ENCODE measurements at places on chromosomes 3 and 15.

DNA sequence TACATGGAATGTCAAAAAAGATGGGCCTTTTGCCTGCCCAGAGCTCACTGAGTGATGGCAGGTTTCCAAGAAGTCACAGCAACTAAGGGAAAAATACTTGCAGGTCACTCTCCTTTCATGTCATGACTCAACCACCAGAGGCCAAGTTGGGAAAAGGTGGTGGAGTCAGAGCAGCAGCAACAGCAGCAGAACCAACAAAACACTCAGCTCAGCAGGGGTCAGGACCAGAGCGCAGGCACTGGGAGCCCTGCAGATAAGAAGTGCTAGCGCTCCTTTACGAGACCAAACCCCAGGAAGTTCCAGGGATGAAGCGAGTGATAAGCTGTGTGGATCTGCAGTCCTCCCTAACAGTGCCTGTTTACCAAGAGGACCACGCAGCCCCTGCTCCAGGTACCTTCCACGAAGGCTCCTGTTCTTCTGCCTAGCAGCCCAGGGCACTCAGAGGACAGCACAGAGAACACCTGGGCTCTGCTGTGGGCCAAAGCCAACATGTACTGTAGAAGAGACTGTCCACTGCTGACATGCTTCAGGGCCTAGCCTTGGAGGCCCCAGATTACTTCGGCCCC, 26.0 kb downstream of the POC1A start:
- no peaks in the 10 kb centered on the region for H3K4me1 ChIP-seq
- H3K27me3 ChIP-seq = peaks cover 9% of the 10 kb centered on the region
- H3K36me3 ChIP-seq = no peaks in the 10 kb centered on the region
- H3K27ac ChIP-seq = no peak overlapping the region

DNA sequence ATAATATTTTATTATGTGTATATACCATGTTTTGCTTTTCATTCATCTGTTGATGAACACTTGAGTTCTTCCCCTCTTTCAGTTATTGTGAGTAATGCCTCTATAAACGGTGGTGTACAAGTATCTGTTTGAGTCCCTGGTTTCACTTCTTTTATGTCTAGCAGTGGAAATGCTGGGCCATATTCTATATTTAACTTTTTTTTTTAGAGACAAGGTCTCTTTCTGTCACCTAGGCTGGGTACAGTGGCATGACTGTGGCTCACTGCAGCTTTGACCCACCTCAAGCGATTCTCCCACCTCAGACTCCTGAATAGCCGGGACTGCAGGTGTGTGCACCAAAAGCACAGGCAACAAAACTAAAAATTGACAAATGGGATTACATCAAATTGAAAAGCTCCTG, 19.9 kb downstream of the GOLM2 start:
- no peaks in the 10 kb centered on the region for H3K36me3 ChIP-seq
- no peak for DNase-seq
- H3K4me3 ChIP-seq = no peak overlapping the region
- H3K27me3 ChIP-seq = peaks cover 2% of the 10 kb centered on the region
- H3K27ac ChIP-seq = no peak overlapping the region

DNA sequence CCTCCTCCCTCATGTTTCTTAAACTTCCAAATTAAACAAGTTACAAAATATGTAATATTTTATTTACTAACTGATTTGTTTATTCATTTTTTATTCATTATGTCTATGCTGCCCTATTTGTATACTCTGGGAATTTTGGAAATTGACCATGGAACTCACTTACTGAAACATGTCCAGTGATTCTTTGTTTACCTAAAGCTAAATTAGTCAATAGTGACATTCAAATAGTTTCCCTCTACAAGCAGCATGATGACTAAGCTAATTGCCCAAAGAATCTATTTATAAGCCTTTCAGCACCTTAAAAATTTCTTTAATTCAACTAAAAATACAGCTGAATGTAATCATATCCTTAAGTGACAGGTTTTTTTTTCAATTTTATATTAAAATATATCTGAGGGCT, 437.7 kb downstream of the SI start:
- no peak for DNase-seq
- H3K27me3 ChIP-seq = no peaks in the 10 kb centered on the region
- H3K27ac ChIP-seq = no peak overlapping the region
- no peak overlapping the region for H3K4me3 ChIP-seq
- H3K36me3 ChIP-seq = no peaks in the 10 kb centered on the region

GRCh38 chr3:102299125-102299877, 135.5 kb upstream of the ZPLD1 start:
- no peak for DNase-seq
- H3K27me3 ChIP-seq = no peaks in the 10 kb centered on the region
- H3K4me3 ChIP-seq = no peak overlapping the region

GRCh38 chr15:68389041-68389930, 42.7 kb downstream of the ITGA11 start:
- no peak overlapping the region for H3K4me3 ChIP-seq
- H3K27me3 ChIP-seq = peaks cover 5% of the 10 kb centered on the region
- no peaks in the 10 kb centered on the region for H3K36me3 ChIP-seq
- DNase-seq = no peak

DNA sequence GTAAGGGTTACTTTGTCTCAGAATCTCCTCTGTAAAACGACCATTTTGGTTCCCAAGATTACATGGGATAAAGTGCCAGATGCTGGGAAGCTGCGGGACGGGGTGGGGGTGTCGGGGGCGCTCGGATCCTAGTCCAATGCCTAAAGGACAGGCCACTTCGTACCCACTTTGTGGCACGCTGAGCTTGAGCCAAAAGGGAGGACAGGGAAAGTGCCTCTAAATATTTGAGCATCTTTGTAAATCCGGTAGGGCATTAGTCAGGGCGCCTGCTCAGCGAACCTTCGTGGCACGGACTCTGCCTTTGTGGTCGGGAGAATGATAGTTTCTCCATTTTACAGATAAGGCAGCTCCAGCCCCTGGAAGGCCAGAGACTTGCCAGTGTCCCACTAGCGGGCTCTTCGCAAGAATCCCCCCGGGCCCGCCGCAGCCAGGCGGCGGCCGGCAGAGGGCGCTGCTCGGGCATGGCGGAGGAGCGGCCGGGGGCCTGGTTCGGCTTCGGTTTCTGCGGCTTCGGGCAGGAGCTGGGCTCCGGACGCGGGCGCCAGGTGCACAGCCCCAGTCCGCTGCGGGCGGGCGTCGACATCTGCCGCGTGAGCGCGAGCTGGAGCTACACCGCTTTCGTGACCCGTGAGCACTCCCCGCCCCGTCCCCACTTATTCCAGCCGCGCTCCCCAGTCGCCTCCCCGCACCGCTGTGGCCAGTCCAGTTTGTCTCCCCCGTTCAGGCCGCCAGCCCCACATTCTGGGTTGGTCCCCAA, 1.8 kb downstream of the RCCD1 start:
- H3K36me3 ChIP-seq = no peaks in the 10 kb centered on the region
- H3K4me3 ChIP-seq = peak overlapping the region; percentile 71
- H3K27me3 ChIP-seq = peaks cover 14% of the 10 kb centered on the region

GRCh38 chr3:25904206-25904605, 114.3 kb downstream of the OXSM start:
- H3K27ac ChIP-seq = peak overlapping the region; percentile 82
- H3K27me3 ChIP-seq = no peaks in the 10 kb centered on the region
- peaks cover 11% of the 10 kb centered on the region for H3K4me1 ChIP-seq
- no peak for DNase-seq
- no peaks in the 10 kb centered on the region for H3K36me3 ChIP-seq
- no peak overlapping the region for H3K4me3 ChIP-seq

- H3K27me3 ChIP-seq = peaks cover 5% of the 10 kb centered on the region
- H3K4me1 ChIP-seq = no peaks in the 10 kb centered on the region
- DNase-seq = no peak
- H3K27ac ChIP-seq = no peak overlapping the region
- H3K4me3 ChIP-seq = no peak overlapping the region
Measured at GRCh38 chr3:171230865-171231264, 204.3 kb upstream of the SLC2A2 start.

GRCh38 chr3:107644631-107645030, 121.9 kb downstream of the BBX start:
- H3K27ac ChIP-seq = no peak overlapping the region
- no peak for DNase-seq
- H3K4me1 ChIP-seq = peaks cover 20% of the 10 kb centered on the region

DNA sequence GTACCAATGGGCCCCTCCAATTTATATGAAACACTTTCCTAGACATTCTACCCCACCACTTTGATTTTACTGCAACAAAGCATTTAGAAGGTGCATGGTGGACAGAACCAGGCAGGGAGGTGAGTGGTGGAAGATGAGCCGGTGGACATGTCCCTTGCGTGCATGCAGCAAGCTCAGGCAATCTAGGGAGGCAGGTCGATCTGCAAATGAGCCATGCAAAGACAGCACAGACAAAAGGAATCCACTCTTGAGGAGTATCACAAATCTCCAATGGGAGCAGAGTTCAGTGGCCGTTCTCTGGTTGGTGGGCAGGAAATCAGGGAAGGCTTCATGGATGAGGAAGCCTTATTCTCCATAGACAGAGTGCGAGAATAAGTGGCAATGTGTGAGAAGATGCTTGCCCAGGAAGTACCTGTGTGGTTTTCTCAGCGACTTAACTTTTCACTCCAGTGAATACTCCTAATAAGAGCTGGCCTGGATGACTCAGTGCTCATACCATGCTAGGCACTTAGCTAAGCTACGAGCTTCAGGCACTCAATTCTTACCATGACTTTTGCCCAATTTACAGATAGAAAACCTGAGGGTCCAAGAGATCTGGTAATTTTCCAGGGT, 152.5 kb downstream of the FOXP1 start:
- no peak overlapping the region for H3K27ac ChIP-seq
- H3K4me1 ChIP-seq = peaks cover 10% of the 10 kb centered on the region
- no peak overlapping the region for H3K4me3 ChIP-seq
- H3K36me3 ChIP-seq = peaks cover 17% of the 10 kb centered on the region

DNA sequence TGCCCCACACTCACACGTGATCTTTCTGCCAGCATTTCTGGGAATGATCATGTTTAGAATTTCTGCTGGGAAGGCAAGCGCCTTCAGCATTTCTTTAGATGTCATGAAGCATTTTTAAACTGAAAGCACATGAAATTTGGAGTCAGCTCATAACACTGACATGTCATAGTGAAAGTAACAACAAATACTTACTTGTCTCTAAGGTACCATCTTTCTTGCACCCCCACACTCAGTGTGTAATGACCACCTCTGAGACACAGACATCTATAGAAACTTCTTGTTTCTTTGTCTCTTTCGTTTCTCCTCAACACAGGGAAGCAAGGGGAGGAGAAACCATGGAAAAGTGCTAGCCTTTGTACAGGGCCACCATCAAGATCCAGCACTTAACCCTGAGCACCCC, 171.7 kb downstream of the RORA start:
- no peaks in the 10 kb centered on the region for H3K27me3 ChIP-seq

DNA sequence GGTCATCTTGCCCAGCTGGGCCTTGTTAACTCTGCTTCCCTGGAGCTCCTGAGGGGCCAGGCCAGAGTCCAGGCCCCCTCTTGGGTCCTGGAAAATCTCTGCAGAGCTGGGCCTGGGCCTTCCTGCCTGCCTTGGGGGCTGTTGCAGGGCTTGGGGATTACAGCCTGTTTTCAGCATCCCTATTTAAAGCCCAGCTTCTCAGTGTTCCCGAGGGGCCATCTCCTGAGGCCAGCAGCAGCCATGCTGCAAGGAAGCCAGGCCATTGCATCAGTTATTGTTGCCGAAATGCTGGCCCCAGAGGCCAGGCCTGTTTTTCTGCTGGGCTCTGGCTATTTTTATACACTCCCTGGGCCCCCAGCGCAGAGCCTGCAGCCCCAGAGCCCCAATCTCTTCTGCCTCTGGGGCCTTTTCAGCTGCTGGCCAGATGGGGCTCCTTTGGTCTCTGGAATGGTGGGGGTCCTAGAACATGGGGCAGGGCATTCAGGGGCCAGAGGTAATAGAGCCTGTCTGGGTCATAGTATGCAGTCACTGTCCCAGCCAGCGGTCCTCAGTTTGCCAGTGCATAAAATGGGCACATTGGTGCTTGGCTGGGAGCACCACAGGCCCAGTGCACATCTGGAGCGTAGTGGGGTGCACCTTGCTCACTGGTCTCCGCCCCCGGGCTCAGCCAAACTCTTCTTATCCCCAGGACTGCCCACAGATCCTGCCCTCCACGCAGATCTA, 28.5 kb downstream of the PLXNA1 start:
- H3K27ac ChIP-seq = peak overlapping the region; percentile 68
- H3K4me1 ChIP-seq = peaks cover 17% of the 10 kb centered on the region
- peaks cover 10% of the 10 kb centered on the region for H3K27me3 ChIP-seq
- peak; percentile 77 for DNase-seq
- no peaks in the 10 kb centered on the region for H3K36me3 ChIP-seq

DNA sequence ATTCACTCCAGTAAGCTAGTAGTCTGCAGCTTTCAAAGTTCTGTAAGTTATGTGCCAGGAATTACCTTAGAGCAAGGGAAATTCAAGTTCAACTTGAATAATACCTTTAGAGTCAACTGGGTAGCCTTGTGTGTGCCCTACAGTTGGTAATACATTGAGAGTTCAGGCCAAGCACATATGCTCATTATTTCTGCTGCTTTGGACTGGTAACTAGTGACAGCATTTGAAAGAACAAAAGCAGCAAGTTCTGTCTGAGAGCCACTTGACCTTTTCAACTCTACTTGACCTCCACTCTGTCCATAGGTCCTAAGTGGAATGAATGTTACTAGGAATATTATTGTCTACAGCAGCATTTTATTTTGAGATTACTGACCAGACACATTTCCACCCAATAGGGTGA, 723.5 kb downstream of the NLGN1 start:
- no peak for DNase-seq
- H3K27ac ChIP-seq = no peak overlapping the region
- no peaks in the 10 kb centered on the region for H3K27me3 ChIP-seq
- H3K4me3 ChIP-seq = no peak overlapping the region
- H3K4me1 ChIP-seq = no peaks in the 10 kb centered on the region

DNA sequence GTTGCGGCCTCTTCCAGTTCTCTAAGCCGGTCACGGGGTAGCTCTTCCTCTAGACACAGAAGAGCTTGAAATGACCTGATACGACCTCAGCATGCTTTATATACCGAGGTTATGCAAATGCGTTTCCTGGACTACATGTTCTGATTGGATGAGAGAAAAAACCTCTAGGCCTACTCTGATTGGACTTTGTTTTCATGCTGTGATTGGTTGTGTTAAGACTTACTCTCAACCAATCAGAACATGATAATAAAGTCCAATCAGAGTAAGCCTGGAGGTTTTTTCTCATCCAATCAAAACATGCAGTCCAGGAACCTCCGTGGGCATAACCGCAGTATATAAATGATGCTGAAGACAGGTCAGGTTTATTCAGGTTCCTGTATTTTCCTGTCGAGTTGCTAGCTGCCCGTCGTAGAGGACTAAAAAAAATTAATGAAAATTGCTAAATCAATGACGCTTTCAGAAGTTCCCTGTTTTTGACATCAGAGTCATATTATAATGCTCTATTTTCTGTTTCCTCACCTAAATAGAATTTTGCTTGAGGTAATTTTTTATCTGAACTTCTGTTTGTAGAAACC, 177.4 kb downstream of the POTEB3 start:
- no peak for DNase-seq
- no peak overlapping the region for H3K27ac ChIP-seq
- peaks cover 12% of the 10 kb centered on the region for H3K36me3 ChIP-seq
- no peak overlapping the region for H3K4me3 ChIP-seq
- peaks cover 12% of the 10 kb centered on the region for H3K27me3 ChIP-seq

All from glutamatergic neuron (in vitro differentiated cells).